AG20443 (cell line): ENCODE measurements at places on chromosomes 2 and 18.

GRCh38 chr2:147031897-147032296, 812.9 kb upstream of the ACVR2A start:
- no peak for DNase-seq

GRCh38 chr2:83017366-83018090, 1441.6 kb downstream of the SUCLG1 start:
- no peak for DNase-seq

- no peak for DNase-seq
Observed at GRCh38 chr2:238399094-238399493, 27.6 kb upstream of the ASB1 start.

DNA sequence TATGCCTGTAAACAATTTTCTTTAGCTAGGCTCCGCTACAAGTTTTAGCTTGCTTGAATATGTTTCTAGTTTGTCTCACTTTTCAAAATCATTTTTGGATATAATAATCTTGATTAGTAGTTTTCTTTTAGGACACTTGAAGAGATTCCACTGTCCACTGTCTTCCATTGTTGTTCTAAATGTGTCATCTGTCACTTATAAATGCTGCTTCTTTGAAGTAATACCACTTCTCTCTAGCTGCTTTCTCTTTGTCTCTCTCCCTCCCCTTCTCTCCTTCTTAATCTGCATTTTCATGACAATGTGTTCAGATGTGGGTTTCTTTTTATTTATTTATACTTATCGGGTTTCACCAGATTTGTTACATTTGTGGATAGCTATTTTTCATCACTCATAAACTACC, 73.7 kb upstream of the DPP10 start:
- no peak for DNase-seq

DNA sequence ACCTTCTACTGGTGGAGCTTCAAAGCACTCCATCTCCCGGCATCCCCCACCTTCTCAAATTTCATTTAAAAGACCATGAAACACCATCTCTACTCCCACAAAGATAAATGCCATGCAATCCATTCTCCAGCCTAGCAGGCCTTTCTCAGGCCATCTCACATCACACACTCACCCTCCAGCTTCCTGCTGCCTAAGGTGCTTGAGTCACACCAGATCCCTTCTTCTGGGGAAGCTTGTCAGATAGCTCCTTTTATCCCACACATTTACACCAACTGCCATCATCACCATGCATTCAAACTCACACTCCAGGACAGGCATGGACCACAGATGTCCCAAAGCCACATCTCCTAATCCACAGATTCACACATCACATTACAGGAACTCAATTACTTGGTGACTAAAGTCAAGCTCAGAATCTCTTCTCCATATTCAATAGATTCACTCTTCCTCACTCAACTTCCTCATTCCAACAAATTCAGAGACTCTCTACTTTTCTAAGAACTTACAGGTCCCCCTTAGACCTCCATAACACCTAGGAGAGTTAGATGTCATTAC, 292.5 kb downstream of the TNS1 start:
- peak; percentile 70 for DNase-seq

- DNase-seq: peak; percentile 51
Observed at GRCh38 chr2:149799013-149799705, 211.6 kb upstream of the MMADHC start.

DNA sequence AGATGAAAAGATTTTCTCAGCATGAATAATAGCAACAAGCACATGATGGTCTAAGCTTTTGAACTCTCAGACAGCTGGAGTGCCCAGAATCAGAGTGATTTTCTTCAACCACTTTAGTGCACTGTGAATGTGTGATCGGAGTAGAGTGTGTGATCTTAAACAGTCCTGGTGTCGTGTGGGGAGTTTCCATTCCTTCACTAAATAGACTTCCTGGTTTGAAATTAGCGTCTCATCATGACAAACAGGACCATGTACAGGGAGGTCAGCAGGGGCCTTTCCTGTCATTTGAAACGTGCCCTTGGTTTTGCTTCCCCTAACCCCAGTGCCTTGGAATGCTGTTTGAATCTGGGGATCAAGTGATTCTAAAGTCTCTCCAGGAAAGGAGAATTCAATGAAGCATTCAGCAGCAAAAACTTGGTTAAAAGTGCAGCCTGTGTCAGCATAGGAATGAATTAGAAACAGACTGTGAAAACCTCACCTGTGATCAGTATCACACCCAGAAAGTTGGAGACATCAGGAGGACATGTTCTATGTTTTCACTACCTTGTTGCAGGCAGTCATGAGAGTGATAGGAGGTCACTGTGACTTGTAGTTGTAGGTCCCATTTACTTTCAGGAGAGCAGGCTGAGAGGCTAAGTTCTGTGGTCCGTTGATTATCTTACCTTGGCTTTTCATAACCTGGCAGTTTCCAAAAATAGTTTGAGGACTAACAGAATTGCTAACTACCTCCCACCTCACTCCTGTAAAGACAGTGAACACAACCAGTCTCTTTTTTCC, 400.3 kb downstream of the MTX2 start:
- peak; percentile 11 for DNase-seq

GRCh38 chr2:54503192-54503591, 47.1 kb downstream of the SPTBN1 start:
- DNase-seq: no peak

GRCh38 chr18:1150344-1150743, 245.7 kb downstream of the ADCYAP1 start:
- no peak for DNase-seq

GRCh38 chr18:7684966-7685365, 117.8 kb downstream of the PTPRM start:
- no peak for DNase-seq

DNA sequence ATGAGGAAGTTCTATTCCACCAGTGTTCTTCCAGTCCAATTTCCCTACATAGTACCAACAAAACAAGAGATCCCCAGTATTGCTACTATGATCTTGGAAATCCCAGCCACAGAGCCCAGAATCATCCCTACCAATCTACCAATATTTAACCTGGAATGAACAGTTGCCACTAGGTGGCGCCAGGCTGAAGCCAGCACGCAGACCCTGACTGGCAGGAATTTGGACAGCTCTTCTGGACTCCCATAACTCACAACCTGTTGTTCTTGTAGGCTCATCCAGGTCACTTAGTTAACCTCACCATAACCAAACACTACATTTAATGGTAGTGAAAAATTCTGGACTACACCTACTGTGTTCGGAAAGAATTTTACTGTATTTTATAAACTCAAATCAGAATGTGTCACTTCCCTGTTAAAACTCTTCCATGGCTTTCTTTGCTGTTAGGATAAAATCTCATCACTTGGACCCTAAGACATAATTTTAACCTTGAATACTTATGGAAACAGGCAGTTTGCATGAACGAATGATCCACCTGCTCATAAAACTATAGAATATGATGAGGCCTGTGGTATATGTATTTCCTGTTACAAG, 59.8 kb upstream of the SLC38A11 start:
- peak; percentile 66 for DNase-seq

DNA sequence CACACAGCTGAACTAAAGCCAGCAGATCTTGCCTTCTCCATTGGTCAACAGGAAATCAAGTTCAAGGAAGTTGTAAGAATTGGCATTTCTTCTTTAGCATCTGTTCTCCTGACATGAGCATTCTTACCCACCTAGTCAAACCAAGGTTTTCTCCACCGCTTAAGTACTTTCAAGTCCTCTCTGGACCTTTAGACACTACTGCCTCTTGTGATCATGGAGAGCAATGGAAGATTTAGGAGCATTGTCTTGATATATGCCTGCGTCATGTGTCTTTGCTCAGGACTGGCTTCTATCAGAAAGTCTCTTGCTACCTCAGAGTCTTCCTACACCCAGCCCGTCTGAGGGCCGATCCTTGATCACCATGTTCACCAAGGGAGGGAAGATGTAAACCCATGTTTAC, 262.2 kb downstream of the PHLPP1 start:
- DNase-seq: no peak

GRCh38 chr2:212549941-212550340, 11.3 kb upstream of the ERBB4 start:
- no peak for DNase-seq

DNA sequence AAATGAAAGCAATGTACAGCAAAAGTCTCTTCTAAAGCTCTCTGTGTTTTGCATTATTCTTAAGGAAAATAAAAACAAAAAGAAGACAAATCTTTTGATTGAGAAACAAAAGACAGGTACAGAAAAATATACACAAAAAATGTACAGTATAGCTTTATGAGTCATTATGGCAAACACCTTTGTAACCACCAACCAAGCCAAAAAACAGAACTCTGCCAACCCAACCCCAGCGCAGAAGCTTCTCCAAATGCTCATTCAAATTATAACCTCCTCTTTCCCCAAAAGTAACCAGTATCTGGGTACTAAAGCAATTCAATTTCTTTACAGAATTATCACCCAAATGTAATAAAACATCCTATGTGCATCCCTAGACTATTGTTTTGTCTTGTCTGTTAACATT, 255.9 kb upstream of the STON1 start:
- DNase-seq: no peak

DNA sequence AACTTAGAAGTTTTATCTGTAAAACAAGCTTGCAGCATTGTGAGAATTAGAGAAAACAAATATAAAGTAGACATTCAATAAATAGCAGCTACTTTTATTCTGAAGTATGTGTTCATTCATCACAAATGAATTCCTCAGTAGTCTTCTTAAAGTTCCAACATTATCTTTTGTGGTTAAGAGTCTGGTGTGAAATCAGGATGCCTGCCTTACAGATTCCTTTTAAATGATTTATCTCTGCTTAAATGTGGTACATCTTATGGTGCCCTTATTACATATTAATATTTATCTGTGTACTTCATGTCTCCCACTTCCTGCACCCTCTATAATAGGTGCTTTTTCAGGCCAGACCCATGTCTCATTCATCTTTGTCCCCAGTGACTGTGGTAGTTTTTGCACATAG, 595.0 kb downstream of the STK39 start:
- DNase-seq: no peak

GRCh38 chr2:16438613-16439321, 226.9 kb downstream of the CYRIA start:
- DNase-seq: no peak

GRCh38 chr2:187024739-187025138, 175.8 kb upstream of the ZSWIM2 start:
- no peak for DNase-seq

DNA sequence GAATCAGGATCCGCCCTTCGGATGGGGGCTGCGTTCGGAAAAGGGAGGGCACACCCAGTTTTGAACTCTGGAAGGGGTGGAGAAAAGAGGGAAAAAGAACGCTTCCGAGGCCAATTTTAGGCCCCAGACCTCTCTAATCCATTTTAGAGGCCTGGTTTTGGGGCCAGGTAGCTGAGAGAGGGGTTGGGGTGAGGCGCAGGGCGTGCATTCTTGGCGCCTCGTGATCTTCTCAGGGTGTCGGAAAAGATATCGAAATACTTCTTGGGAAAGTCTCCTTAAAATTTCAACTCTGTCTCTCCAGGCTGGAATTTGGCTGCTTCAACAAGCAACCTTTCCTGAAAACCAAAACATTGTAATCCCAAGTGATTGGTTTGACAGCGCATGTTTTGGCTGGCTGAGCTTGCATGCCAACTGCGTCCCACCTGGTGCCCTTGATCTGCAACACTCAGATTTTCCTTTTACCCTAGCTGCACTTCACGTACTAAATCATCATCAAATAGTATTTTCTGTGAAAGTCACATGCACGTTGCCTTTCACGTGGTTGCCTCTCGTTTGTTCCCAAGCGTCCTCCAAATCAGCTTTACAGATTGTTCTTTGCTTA, 864 bp upstream of the XPO1 start:
- DNase-seq: peak; percentile 12

DNA sequence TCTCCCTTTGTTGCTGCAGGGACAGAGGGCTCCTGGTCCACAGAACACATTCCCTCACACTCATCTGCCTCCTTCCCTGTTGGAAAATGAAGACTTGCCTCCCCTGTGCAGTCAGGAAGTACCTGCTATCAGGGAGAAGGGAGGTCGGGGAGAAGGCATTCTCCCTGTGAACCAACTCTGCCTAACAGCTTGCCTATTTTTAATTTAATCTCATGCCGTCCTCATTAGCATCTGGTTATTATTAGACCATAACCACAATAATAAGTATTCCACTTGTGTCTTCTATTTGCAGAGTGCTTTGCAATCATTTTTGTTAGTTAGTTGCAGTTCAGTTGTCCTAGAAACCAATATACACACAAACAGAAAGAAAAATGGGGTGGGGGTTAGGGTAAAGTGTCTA, 232.6 kb upstream of the SKOR2 start:
- DNase-seq: no peak

DNA sequence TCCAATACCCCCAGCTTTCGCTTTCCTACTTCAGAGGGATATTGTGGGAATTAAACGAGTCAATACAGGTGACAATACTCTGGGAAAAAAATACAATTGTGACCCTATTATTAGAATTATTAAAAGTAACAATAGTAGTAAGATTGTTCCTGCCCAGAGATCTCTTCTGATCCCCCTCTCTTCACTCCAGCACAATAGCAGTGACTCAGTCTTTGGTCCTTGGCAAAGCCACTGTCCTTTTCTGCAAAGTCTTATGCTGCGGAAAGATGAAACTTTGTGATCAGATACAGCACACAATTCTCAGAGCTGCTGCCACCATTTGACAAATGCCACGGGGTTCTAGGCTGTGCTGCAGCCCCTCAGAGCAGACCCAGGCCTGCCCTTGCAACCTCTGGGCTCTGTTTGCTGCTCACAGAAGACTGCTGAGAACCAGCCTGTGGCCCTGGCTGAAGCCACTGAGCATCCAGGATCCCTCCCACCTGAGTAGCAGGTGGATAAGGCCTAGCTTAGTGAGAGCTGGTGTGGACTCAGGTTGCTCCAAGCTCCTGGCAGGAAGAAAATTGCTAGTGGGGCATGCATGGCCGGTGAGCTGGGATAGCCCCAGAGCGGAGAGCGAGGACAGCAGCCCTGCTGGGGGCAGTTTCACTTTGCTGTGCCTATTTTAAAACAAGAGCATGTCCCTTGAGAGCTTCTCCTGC, 60.1 kb upstream of the ROCK2 start:
- DNase-seq: no peak

DNA sequence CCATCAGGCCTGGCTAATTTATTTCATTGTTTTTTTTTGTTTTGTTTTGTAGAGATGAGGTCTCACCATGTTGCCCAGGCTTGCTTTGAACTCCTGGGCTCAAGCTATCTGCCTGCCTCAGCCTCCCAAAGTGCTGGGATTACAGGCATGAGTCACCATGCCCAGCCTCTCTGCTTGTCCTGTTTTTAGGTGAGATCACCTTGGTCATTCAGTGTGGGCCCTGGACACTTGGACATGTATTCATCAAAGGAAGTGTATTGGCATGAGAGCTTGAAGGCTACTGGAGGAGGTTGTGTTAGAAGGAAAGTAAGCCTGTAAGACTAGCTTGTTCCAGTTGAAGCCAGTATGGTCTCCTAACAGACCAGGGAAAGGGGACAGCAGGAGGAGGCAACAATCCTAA, 229.2 kb upstream of the RGPD4 start:
- DNase-seq: no peak

DNA sequence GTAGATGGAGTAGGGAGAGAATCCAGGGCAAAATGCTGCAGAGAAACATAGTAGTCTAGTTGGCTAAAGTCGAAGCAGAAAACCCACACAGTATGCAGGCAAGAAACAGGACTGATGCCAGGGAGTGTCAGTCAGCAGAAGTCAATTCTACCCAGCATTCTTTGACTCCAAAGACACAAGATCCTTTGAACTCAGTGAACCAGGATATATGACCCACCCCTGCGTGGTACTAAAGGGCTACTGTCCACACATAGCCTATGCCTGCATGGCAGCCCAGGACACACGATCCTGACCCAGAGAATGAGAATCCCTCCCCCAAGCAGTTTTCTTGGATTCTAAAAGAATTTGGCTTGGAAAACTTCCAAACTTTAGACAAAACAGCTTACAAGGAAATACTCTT, 42.5 kb downstream of the ALK start:
- DNase-seq: no peak
